ENCODE measurements at places on chromosomes 1 and 21.

- DNase-seq = no peak
Measured at GRCh38 chr1:64594446-64594845, 124.5 kb downstream of the CACHD1 start.

GRCh38 chr1:161017756-161018630, 3.0 kb downstream of the F11R start:
- DNase-seq = no peak

DNA sequence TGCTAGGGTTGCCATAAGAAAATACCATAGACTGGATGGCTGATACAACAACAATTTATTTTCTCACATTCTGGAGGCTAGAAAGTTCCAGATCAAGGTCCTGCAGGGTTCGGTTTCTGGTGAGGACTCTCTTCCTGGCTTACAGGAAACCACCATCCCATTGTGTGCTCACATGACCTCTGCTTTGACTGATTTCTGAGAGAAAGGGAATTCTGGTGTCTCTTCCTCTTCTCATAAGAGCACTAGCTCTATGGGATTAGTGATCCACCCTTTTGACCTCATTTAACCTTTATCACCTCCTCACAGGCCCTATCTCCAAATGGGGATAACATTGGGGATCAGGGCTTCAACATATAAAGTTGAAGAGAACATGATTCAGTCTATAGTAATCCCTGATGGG, 47.5 kb downstream of the MRPL39 start:
- DNase-seq = no peak

GRCh38 chr1:198143797-198144196, 13.0 kb upstream of the NEK7 start:
- DNase-seq = no peak

DNA sequence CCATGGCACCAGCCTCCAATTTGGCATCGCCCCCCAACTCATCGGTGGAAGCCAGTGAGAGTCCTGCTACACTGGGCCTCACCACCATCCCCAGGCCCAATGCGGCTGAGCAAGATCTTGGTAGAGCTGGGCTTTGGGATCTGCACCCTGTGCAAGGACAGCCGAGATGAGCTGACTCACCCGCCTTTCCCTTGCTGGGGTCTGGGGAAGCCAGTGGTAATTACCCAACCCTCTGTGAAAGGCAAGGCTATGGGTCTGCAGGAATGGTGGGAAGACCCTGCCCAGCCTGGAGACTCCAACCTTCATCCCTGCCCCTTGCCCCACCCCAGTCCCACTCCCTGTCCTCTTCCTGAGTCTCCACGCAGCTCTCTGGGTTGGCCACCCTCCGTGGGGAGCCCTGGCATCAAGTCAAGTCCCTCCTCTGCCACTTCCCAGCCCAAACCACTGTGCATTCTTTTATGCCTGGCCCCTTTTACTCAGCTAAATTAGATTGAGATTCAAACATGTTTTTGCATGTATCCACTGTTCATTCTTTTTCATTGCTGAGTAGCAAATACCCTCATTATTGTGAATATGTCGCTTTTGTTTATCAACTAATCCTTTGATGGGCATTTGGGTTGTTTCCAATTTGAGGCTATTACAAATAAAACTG, 8.8 kb downstream of the SMCP start:
- no peak for DNase-seq

DNA sequence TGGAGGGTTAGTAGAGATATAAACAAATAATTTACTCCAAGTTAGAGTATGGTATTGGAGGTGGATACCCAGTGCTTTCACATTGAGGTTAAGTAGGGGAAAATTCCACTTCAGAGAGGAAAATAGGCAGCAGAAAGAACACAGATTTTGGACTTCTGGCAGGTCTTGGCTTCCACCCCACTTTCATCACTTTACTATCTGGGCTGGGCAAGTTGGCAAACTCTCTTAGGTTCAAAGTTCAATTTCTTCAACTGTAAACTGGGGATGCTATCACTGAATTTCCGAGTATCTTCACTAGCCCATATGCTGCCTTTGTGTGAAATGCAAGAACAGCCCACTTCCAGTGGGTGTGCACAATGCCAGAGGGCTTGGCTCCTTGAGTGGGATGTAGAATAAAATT, 214.9 kb downstream of the GABPA start:
- no peak for DNase-seq

- DNase-seq = no peak
Measured at GRCh38 chr1:87926131-87926830, 597.6 kb downstream of the LMO4 start.

DNA sequence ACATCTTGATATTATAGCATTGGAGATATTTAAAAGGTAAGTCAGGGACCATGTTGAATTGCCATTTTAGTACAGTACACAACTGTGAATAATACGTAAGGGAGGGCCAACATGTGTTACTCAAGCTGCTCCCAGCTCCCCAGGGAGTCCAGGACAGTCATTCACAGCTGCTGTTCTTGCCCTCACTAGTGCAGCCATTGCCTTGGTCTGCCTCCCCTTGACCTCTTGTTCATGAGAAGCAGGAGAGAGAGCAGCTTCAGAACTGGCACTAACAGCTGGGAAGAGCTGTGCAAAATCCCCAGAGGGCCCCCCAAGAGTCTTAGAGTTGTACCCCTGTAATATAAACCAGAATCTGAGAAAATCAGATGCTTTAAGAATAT, 16.4 kb downstream of the TCEANC2 start:
- no peak for DNase-seq

DNA sequence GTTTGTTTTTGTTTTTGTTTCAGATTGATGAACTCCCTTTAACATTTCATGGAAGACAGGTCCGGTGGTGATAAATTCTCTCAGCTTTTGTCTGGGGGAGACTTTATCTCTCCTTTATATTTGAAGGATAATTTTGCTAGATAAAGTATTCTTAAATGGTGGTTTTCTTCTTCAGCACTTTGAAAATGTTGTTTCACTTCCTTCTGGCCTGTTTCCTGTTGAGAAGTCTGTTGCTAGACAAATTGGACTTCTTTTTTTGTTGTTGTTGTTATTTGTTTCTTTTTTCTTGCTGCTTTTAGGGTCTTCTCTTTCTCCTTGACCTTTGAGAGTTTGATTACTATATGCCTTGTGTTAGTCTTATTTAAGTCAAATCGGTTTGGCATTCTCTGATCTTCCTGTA, 50.8 kb downstream of the CRP start:
- DNase-seq = no peak

- no peak for DNase-seq
Measured at GRCh38 chr1:38860454-38860795, 853 bp upstream of the RRAGC start.

- DNase-seq = no peak
Measured at GRCh38 chr1:30008372-30008997, 714.9 kb downstream of the MATN1 start.

DNA sequence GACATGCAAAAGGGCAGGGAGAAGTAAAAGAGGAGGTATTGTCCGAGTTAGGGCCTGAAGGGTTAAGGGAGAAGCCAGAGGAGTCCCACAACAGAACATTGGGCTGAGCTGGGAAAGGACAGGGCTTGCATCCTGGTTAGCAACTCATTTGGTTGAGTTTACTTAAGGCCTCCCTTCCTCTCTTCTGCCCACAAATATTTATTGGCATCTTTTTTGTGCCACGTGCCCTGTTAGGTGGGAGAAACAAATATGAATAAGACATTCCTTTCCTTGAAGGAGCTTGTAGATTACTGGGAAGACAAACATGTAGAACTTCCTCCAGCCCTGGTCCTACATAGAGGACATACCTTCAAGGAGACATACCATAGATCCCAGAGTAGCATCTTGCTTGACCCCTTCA, 53.0 kb upstream of the PRELP start:
- DNase-seq = peak; percentile 15

GRCh38 chr1:226980122-226980560, 40.0 kb downstream of the COQ8A start:
- DNase-seq = peak; percentile 83

DNA sequence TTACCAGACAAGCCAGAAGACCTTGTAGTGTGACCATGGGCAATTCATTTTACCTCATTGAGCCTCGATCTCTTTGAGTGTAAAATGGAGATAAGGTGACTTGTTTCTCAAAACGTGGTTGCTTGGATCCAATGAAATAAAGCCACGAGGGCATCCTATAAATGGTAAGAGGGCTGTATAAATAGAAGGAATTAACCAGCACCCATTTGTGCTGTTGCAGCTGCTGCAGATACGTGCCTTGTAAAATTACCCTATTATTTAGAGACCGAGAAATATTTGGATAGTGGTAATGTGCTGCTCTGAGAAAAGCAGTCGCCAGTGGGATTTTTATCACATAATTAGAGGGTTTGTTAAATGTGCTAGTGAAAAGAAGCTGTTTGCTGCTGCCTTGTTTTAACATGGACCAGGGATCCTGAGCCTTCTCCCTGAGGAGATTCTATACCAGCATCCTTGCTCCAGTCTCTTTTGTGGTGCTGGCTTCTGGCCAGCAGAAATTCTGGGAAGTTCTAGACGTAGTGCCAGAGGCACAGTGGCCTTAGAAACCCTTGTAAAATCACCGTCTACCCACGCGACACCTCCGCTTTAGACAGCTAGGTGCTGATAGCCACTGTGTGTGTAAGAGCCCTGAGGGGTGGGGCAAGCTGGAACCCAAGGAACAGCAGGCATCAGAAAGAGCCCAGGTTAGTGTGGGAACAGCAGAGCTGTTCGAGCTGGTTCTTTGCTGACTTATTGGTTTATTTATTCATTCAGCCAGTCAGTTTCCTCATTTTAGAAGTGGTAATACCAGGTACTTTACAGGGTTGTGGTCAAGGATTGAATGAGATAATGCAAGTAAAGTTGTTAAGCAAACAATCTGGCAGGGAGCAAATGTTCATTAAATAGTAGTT, 137.5 kb downstream of the NOS1AP start:
- DNase-seq = no peak

- no peak for DNase-seq
Measured at GRCh38 chr1:214989341-214989740, 93.2 kb upstream of the KCNK2 start.

DNA sequence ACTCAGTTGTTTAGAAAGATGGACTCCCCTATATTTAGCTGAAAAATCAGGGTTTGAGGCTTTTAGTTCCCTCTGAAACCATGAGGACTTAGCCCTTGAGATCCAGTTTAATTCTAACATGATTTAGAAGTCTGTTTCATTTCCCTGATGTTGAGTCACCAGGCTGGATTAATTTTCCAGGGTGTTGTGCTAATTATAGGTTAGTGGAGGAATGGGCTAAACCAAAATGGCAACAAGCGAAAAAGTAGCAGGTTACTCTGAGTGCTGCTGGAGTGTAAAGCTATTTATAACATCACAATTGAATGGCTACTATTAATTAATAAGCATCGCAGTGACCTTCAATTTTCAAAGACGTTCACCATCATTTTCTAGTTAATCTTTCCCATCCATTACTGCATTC, 15.5 kb upstream of the USP24 start:
- DNase-seq = no peak

GRCh38 chr1:240126821-240127220, 35.1 kb downstream of the FMN2 start:
- no peak for DNase-seq

DNA sequence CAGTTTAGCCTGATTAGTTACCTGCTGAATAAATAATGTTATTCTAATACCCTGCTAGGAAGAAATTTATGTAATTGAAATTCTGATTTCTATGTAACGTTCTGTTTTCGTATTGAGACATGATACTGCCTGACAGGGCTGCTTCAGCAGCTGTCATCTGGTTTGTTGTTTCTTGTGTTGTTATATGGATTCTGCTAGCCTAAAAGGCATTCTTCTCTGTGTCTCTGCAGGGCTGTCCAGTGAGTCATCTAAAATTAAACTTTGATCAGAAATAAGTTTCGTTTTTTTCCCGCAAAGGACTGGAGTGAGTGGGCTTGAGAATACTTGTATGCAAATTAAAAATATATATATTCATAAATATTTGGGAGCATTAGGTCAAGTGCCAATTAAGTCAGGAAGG, 93.0 kb downstream of the DYRK1A start:
- no peak for DNase-seq

GRCh38 chr1:207202480-207202879, 98.4 kb downstream of the C4BPA start:
- DNase-seq = no peak

- no peak for DNase-seq
Measured at GRCh38 chr21:30818837-30819610, 6.0 kb upstream of the KRTAP8-1 start.

DNA sequence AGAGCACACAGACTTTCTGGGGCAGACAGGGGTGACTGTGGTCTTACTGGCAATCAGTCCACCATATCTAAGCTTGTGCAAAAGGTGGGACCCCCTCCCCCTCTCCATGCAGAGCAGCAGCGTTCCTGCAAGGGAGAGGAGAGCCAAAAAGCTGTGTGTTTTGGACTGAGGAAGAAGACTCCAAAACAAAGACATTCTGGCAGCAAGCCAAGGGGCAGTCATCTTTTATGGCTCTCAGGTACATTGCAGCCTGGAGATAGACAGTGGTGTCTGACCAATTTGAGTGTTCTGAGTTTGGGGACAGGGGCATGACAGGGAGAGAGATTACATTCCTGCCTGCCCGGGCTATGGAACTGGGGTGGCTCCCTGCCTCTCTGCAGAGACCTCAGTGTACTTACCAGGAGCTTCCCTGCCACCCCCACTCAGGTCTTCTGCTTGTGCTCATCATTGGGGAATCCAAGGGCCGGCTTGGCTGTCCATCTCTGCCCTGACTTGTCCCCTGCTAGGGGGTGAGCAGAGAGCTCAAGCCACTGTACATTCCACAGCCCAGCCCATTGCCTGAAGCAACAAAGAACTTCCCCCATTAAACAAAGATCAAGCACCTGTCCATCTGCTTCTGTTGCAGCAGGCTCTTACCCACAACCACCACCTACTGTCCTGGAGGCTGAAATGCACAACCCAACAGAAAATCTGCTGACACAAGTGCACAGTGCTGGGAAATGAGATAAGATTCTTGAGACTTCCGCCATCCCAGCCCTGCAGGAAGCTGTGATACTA, 131.1 kb downstream of the EVI5 start:
- no peak for DNase-seq

- no peak for DNase-seq
Measured at GRCh38 chr1:113248494-113248893, 141.8 kb upstream of the MAGI3 start.

DNA sequence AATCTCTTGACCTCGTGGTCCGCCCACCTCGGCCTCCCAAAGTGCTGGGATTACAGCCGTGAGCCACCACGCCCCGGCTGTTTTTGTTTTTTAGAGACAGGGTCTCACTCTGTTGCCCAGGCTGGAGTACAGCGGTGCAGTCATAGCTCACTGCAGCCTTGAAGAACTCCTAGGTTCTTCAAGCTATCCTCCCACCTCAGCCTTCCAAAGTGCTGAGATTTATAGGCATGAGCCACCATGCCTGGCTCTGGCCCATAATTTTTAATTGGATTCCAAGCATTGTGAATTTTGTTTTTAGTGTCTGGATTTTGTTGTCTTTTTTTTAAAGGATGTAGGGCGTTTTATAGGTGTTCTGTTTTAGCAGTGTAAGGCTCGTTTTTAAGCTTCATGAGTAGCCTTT, 28.6 kb upstream of the TXLNA start:
- no peak for DNase-seq

DNA sequence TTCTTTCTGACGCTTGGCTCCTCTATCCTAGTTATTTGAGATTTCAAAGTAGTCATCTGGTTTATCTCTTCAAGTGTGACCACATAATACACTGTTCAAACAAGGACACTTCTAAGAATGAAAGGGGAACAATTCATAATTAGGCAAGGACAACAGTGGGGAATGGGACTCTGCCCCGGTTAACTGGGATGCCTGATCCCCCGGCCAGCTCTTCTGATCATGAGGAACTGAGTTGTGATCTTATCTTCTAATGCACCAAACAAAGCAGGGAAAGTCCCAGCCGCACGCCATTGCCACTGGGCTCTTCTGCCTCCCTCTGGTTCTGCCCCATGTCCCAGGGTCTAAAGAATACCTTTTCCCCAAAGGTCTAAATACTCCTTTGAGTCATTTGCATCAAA, 158.2 kb upstream of the IRF2BP2 start:
- DNase-seq = no peak

- DNase-seq = no peak
Measured at GRCh38 chr1:212234431-212235395, 50.5 kb upstream of the PPP2R5A start.

All from osteocyte (in vitro differentiated cells).